Karpas-422 (cell line): ENCODE measurements at places on chromosomes 11 and 22. TPM values are rescaled to one million over a fixed set of nuclear protein-coding genes. Genes with fewer than 3 reads are reported as not detected.

The ART1 gene
- not detected in 2 replicates for total RNA-seq

The OR6A2 gene
- total RNA-seq: 0.54 and 2.9 TPM in 2 replicates

The SLC22A12 gene
- not detected in 2 replicates for total RNA-seq

DNA sequence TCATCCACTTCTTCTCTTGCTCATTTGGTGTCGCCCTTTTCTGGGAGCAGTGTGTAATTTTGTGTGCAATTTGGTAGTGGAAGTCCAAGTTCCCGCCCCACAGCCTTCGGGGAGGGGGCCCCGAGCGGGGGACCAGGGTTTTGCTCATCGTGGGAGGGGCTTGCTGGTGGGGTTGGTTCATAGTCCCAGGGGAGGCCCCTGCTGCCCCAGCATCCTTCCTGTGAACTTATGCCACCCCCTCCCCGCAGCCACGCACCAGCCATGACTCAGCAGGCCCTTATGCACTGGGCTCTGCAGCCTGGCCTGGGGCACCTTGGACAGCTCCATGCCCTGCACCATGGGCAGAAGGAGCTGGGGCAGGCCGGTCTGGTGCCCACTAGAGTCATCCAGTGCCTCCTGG, 1183.6 kb downstream of the BRD1 start:
- H3K36me3 ChIP-seq: no peaks in the 10 kb centered on the region
- no peak for DNase-seq
- H3K4me3 ChIP-seq: no peak overlapping the region
- no peaks in the 10 kb centered on the region for H3K4me1 ChIP-seq
- H3K27me3 ChIP-seq: no peaks in the 10 kb centered on the region
- H3K27ac ChIP-seq: no peak overlapping the region

DNA sequence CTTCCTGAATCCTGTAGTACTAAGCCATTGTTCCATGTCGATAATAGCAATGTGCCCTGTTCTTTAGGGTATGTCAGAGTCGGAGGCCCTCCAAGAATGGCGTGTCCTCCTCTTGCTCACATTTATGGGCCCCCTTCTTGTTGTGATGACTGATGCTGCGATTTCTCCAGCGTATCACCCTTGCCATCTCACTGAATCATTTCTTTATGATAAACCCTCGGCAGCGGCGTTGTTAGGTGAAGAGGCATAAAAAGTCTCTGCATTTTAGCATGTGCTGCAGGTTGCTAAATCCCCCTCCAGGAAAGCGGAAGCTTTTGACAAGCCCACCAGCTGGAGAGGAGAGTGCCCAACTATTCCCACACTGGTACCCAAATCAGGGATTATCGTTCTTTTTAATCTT, 1045.3 kb downstream of the BRD1 start:
- no peaks in the 10 kb centered on the region for H3K27me3 ChIP-seq
- no peaks in the 10 kb centered on the region for H3K4me1 ChIP-seq
- H3K4me3 ChIP-seq: no peak overlapping the region
- DNase-seq: no peak
- no peak overlapping the region for H3K27ac ChIP-seq

DNA sequence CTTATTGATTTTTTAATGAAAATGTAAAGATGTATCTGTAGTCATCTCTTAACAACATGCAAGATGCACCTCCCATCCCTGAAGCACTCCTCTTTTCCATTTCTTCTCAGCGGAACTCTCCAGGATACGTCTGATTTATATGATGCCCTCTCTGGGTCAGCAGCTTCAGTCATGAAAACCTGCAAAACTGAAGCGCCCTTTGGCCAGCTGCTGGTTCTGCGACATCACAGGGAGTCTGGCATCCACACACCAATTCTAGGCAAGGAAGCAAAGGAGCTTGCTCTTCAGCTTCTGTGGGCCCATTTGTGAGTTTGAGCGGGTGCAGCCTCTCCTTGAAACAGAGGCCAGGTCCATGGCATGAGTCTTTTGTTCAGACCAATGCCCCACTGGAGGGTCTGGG, 1253.3 kb downstream of the TBC1D22A start:
- peaks cover 3% of the 10 kb centered on the region; the same call in 1 of the 2 replicates for H3K27me3 ChIP-seq
- H3K27ac ChIP-seq: no peak overlapping the region
- no peak for DNase-seq
- no peaks in the 10 kb centered on the region for H3K36me3 ChIP-seq
- H3K4me1 ChIP-seq: no peaks in the 10 kb centered on the region
- H3K4me3 ChIP-seq: no peak overlapping the region

DNA sequence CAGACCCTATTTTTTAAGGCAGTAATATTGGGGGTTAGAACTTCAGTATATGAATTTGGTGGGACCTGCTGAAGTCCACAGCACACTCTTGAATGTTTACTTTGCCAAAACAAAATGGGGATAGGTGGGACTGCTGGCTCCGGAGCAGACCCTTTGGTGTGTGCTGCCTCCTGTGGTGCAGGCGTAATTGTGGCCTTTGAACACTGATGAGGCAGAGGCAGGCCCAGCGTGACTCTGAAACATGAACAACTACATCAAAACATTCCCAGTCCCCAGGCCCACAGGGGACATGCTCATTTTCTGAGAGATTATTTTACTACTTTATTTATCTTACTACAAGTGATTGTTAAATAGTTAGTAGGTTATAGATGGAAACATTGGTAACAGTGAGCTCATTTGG, 225.0 kb upstream of the TBCEL start:
- H3K36me3 ChIP-seq: no peaks in the 10 kb centered on the region
- DNase-seq: no peak
- no peaks in the 10 kb centered on the region for H3K27me3 ChIP-seq
- no peaks in the 10 kb centered on the region for H3K4me1 ChIP-seq
- H3K4me3 ChIP-seq: no peak overlapping the region
- no peak overlapping the region for H3K27ac ChIP-seq

GRCh38 chr11:1471736-1472135, 14.8 kb downstream of the MOB2 start:
- no peaks in the 10 kb centered on the region for H3K36me3 ChIP-seq
- H3K27ac ChIP-seq: no peak overlapping the region
- DNase-seq: no peak

DNA sequence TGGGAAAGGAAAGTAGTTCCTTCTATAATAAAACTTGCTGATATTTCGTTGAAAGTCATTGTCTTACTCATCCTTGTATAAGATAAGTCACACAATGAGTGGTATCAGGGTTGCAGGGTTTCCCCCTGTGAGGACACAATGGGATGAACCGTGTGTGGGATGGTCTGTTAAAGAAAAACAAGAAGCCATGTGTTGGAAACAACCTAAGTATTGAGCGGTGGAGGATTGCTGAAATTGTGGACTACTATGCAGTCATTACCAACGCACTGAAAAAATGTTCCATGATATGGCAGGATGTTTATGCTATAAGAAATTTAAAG, 28.6 kb downstream of the PTPRJ start:
- H3K27ac ChIP-seq: peak overlapping the region; percentile 71
- H3K27me3 ChIP-seq: no peaks in the 10 kb centered on the region
- H3K4me3 ChIP-seq: no peak overlapping the region

GRCh38 chr11:93054881-93055280, 85.4 kb downstream of the MTNR1B start:
- H3K27me3 ChIP-seq: peaks cover 4% of the 10 kb centered on the region; the same call in 1 of the 2 replicates
- no peaks in the 10 kb centered on the region for H3K4me1 ChIP-seq
- no peak for DNase-seq
- H3K27ac ChIP-seq: no peak overlapping the region
- H3K4me3 ChIP-seq: no peak overlapping the region
- H3K36me3 ChIP-seq: no peaks in the 10 kb centered on the region

GRCh38 chr22:49272546-49273125, 555.0 kb downstream of the BRD1 start:
- H3K27me3 ChIP-seq: no peaks in the 10 kb centered on the region
- no peaks in the 10 kb centered on the region for H3K4me1 ChIP-seq
- no peak for DNase-seq

DNA sequence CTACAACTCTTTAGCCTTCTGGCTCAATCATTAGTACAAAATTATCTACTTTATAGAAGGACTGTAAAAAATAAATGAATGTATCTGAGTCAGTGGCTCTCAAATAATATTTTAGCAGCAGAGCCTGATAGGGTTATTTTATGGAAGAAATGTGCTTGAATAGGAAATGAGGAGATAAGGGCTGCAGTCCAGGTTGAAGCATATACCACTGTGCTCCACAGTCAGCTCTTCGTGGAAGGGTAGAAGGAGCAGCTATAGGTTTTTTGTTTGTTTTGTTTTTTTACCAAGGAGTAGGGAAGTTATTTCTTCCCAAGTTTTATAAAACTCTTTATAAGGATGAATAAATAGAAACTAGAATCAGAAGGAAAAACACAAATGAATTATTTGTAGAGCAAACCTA, 242.0 kb downstream of the DLG2 start:
- no peak overlapping the region for H3K27ac ChIP-seq
- no peak for DNase-seq
- no peaks in the 10 kb centered on the region for H3K36me3 ChIP-seq
- no peaks in the 10 kb centered on the region for H3K27me3 ChIP-seq
- H3K4me1 ChIP-seq: no peaks in the 10 kb centered on the region
